ENCODE measurements at places on chromosomes 4 and X. TPM values are rescaled to one million over a fixed set of nuclear protein-coding genes. Genes with fewer than 3 reads are reported as not detected.

- no peak for DNase-seq
Observed at GRCh38 chr4:87542734-87543312, 13.6 kb upstream of the SPARCL1 start.

Gene SRPX2
- total RNA-seq = 9.2 TPM

Gene COL4A6
- 109 TPM for total RNA-seq

Gene SMS
- total RNA-seq = 67.0 TPM

GRCh38 chr4:159015841-159016240 is 87.0 kb upstream of the RAPGEF2 start:
- DNase-seq = no peak

Gene ANK2
- total RNA-seq = 13.7 TPM

DNA sequence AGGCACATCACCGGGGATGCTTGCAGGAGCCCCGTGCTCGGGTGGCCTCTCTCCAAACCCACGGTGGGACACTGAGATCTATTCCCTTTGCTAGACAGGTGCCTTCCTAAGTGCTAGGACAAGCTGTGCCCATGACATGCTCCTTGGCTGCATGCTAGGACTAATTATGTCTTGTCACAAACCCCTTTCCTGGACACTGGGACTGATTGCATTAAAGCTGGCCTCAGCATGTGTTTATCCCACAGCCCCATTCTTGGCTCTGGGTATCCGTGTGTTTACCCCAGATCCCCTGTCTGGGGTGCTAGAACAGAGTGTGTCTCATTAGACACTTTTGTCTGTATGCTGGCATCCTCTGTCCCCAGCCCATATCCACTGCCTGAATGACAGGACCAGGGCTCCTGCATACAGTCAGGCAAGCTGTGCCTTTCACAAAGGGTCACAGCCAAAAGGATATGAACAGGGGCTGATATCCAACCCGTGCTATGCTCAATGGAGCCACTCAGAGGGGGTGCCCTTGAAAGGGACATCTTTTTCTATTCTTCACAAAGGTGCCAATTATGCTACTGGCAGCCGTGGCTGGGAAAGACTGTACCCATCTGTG is 9.2 kb upstream of the IQSEC2 start:
- DNase-seq = no peak

Gene ARL9
- 0.43 TPM for total RNA-seq

Gene RAB40AL
- total RNA-seq = 0.63 TPM

DNA sequence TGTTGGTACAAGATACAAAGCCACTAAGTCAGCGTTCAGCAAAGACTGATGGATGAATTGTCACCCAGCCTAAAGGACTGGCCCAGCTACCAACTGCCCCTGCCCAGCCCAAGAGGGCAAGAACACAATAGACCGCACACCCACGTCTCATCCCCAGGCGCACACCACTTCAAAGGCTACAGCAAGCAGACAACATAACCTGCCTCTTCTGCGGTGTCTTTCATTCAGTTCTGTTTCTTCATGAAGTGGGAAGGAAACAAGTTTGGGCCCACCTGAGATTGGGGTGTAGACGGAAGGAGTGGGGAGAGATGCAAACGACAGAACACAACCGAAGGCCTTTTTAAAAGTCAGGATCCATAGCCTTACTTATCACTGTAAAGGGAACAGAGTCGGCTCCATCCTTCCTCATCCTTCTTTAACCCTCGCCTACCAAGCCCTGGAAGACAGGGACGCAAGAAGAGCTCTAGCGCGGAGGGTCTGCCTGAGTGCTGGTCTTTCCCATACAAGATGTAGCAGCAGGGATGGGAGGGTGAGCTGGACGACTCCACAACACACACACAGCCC is 691 bp downstream of the SCARB2 start:
- no peak for DNase-seq

Gene CXCL11
- not detected for total RNA-seq

GRCh38 chr4:182189103-182189878 is 53.9 kb upstream of the TENM3 start:
- no peak for DNase-seq

Gene GLOD5
- total RNA-seq = 4.8 TPM

DNA sequence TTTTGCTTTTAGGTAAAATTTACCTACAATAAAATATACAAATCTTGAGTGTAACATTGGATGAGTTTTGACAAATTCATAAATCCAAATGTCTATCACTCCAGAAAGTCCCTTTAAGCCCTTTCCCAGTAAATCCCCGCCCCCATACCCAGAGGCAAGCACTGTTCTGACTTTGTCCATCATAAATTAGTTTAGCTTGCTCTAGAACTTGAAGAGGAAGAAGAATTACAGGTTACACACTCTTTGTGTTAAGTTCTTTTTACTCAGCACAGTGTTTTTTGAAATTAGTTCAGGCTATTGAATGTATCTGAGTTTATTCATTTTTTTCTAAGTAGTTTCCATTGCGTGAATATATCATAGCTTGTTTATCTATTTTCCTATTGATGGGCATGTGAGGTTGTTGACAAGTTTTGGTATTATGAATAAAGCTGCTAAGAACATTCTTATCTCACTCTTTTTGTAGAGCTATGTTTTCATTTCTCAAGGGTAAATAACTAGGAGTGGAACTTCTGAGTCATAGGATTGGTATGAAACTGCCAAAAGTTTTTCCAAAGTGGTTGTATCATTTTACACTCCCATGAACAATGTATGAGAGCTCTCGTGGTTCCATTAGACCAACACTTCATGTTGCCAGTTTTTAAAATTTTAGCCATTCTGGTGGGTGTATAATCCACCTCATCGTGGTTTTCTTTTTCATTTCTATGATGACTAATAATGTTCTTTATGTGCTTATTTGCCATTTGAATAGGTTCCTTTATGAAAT is 22.4 kb upstream of the HPSE start:
- no peak for DNase-seq

Gene NLGN4X
- total RNA-seq = 3.6 TPM

Gene PNMA5
- not detected for total RNA-seq

- no peak for DNase-seq
Observed at GRCh38 chr4:165203541-165204461, 3.6 kb upstream of the KLHL2 start.

- DNase-seq = no peak
Observed at GRCh38 chrX:65667157-65667502, 324 bp upstream of the MSN start.

Data from mucosa of gallbladder (tissue), 1 donor.